NCI-H69 (cell line): ENCODE measurements at places on chromosomes 5 and 9.
A peak's percentile ranks its signal among the peaks of the same experiment; 100 is the strongest.

DNA sequence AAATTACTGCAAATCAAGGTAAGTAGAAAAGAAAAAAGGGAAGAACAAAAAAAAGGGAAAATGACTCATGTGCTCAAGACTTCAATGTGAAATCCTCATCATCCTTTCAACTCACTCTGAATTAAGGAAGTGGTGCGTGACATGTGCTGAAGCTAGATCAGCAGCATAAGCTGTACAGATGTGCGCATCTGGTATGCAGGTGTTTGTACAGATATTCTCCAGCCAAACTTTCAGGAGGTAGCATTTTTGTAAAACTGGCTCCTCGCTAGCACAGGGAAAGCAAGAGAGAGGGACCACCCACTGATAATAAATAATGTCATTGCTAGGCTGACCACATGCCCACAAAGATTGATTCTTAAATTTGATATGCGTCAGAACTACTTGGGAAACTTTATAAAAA lies 253.9 kb upstream of the RGMB start:
- peak; percentile 22 for DNase-seq

GRCh38 chr9:98940276-98940675 lies 3.4 kb upstream of the COL15A1 start:
- no peak for DNase-seq

GRCh38 chr9:84856181-84856632 lies 186.7 kb downstream of the NTRK2 start:
- no peak for DNase-seq

GRCh38 chr9:115328677-115329076 lies 210.7 kb upstream of the TNC start:
- peak; percentile 54 for DNase-seq

- no peak for DNase-seq
Measured at GRCh38 chr9:133942206-133942975, 49.7 kb downstream of the VAV2 start.

DNA sequence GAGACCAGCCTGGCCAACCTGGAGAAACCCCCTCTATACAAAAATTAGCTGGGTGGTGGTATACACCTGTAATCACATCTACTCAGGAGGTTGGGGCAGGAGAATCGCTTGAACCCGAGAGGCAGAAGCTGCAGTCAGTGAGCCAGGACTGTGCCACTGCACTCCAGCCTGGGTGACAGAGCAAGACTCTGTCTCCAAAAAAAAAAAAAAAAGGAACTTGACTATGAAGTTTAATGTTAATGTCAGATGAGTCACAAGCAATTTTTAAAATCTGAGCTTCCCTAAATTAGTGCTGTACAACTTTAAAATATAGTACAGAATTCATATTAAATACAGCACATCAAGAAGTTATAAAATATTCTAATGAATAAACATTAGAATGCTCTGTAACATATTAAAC lies 1.5 kb downstream of the MEIKIN start:
- no peak for DNase-seq

GRCh38 chr9:35333551-35333950 lies 156.4 kb upstream of the RUSC2 start:
- no peak for DNase-seq

- DNase-seq = peak; percentile 20
Measured at GRCh38 chr5:154721481-154722058, 33.6 kb upstream of the LARP1 start.
